ENCODE measurements at places on chromosomes 6 and 20.

DNA sequence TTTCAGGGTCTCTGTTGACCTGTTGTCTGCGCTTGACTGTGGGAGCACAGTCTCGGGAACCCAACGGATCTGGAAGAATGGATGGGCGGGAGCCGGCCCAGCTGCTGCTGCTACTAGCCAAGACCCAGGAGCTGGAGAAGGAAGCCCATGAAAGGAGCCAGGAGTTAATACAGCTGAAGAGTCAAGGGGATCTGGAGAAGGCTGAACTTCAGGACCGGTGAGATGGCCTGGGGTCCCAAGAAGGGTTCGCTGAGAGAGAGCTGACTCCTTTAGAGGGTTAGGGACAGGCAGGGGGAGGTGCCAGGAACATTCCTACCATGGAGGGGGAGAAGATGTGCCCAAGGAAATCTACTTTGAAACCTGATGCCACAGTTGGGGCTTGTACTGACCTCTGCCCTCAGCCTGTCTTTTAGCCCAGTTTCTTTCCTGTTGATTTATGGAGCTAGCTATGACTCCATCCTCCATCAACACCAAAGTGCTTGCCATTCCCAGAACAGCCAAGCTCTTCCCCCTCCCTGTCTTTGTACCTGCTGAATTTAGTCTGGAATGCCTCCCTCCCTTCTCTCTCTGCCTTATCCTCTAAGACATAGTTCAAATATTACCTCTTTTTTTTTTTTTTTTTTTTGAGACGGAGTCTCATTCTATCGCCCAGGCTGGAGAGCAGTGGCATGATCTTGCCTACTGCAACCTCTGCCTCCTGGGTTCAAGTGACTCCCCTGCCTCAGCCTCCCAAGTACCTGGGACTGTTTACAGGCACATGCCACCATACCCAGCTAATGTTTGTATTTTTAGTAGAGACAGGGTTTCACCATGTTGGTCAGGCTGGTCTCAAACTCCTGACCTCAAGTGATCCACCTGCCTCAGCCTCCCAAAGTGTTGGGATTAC lies 12.2 kb downstream of the CEP250 start:
- no peak for DNase-seq

GRCh38 chr6:56767892-56768531 lies 125.3 kb upstream of the DST start:
- DNase-seq, result no peak

DNA sequence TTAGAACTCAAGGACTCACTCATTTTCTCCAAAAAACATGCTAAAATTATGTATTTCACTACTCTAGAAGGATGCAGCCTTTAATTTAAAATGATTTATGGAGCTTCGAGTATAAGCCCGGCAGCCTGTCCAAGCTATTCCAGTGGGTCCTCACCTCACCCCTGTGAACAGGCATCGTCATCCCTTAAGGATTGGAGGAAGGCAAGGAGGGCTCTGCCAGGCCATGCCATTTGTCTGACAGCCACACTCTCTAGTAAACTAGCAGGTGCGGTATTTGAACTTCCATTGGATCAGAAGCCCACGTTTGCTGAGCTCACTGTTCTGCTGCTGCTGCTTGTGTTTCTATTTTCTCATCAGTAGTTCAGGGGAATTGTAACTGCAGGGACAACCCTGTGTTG lies 39.8 kb upstream of the NAA20 start:
- DNase-seq, result no peak

DNA sequence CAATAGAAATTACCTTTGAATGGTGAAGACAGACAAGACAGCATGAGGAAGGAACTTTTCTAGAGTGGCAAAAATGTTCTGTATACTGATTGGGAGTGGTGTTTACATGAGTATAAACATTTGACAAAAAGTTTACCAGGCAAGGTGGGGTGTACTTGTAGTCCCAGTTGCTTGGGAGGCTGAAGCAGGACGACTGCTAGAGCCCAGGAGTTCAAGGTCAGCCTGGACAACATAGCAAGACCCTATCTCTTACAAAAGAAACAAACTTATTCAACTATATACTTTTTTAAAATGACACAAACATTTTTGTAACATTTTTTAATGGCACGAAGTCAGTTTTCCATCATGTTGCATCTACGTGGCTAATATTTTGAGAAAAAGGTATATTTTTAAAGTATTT lies 40.5 kb downstream of the ZHX3 start:
- DNase-seq, result no peak

- no peak for DNase-seq
These were observed 68.1 kb downstream of the PREX1 start for GRCh38 chr20:48759631-48760245.

DNA sequence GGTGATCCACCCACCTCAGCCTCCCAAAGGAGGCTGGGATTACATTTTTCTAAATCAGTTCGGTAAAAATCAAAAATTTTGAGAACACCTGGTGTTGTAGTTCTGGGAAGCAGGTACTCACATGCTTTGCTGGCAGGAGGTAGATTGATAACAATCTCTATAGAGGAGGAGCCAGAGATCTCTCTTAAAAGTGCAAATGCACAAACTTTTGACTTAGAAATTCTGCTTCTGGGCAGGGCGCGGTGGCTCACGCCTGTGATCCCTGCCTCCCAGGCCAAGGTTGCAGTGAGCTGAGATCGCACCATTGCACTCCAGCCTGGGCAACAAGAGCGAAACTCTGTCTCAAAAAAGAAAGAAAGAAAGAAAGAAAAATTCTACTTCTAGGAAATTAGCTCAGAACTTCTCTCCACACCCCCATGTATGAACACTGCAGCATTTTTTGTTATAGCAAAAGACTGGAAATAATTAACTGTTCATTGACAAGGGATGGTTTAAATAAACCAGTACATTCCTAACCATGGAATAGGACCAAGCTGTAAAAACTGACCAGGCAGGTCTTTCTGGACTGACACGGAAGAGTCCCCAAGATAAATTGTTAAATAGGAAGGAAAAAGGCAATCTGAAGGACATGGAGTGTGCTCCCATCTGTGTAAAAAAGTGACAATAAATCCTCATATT lies 14.4 kb upstream of the TRIB3 start:
- no peak for DNase-seq

GRCh38 chr20:61965606-61966491 lies 99.8 kb downstream of the TAF4 start:
- no peak for DNase-seq

- DNase-seq, result no peak
These were observed 99.9 kb downstream of the AIG1 start for GRCh38 chr6:143160439-143161220.

DNA sequence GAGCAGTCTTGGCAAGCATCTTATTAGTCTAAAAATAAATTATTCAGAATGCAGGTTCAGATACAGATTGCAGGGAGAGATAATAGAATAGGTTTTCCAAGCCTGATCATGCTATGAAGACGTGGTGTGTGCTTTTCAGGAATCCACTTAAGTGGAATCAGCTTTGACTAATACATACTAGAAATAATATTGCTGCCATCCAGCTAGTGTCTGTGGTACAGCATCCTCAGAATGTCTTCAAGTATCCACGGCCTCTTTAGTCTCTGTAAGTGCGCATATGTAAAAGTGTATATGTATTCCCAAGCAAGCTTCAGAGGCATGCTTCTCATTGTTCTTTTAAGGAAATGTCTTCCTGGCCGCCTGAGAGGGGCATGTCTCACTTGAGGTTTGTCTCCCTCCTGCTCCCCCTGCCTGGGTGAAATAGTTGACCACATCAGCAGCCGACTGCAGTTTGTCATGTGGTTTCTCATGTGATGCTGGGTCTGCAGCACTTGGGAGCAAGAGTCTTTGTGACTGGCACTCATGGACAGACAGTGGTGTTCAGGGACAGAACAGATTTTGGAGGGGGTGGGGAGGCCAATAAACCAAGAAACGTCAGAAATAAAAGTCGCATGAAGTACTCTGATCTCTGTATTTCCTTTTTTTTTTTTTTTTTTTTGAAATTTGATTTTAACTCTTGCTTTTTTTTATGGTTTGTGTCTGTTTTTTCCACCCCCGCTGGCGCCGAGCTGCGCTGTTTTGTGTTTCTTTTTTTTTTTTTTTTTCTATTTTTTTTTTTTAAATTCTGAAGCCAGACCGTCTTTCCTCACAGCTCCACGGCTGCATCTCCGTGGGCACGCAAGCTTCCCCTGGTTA lies 150.8 kb downstream of the PRL start:
- peak; percentile 84 for DNase-seq
